ENCODE measurements at places on chromosomes 2 and 18.
A peak's percentile ranks its signal among the peaks of the same experiment; 100 is the strongest.

- no peak for DNase-seq
Measured at GRCh38 chr2:172329416-172329773, 98.0 kb upstream of the ITGA6 start.

DNA sequence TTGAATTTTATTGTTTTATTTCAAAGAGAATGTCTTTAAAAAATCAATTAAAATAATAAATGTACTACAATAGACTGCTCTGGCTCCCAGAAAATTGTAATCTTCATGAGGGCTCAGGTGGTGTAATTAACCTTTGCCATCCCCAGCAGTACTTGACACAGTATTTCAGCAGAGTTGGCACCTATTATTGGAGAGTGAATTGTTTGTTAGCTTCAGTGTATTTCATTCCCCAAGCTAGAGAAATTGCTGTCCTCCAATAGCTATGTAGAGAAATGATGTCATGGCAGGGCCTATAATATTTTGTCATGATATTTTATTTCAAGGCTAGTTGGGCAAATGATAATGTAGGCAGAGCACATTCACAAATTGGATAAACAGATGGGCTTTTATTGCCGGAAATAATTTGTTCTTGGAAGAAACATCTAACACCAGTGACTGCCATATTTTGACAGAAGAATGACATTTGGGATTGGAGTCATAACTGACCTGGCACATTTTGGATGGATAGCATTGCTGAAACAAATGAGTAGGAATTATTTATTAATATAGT, 712.0 kb upstream of the NXPH2 start:
- DNase-seq: no peak

GRCh38 chr2:143575340-143575739, 446.1 kb downstream of the ARHGAP15 start:
- DNase-seq: no peak

- DNase-seq: no peak
Measured at GRCh38 chr2:117763804-117764203, 50.7 kb upstream of the DDX18 start.

DNA sequence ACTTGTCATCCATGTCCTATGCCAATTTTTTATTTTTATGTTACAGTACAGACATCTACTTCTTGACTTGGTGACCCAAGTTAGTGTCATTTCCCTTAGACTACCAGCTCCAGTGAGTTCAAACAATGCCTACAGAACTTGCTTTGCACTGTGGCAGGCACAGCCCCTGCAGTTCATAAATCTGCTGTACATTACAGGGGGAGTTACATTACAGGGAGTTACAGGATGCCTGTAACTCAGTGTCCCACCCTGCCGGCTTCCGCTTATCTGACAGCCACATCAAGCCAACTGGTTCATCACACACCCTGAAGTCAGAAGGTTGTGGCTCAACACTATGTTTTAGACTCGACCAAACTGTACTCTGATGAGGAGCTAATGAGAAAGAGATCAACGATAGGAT, 7.8 kb upstream of the NPAS2 start:
- DNase-seq: no peak

DNA sequence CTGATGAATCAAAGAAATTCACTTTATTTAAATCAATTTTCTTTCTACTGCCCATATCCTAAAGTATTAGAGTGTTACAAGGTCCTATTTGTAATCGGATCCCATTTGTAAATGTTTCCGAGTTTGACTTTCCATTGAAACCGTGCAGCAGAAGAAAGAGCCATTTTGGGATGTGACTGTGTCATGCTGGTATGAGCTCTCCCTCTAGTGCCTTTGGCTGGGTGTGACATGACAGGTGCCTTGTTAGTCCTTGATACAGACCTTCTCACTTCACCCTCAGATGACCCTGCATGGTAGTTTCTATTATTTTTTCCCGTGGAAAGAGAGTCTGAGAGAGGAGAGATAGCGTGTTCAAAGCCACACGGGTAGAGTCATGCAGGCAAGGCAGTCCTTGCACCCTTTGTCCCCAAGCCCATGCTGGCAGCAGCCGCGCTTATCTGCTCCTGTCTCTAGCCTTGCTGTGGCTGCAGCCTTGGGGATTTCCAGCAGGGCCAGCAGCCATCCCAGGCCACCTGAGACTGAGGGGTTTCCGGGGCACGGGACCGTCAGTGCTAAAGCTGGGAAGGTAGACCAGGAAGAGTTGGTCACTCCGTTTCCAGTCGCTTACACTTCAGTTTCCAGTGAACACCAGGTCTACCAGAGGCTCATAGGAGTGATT, 21.4 kb downstream of the CHMP1B start:
- DNase-seq: no peak

- DNase-seq: no peak
Measured at GRCh38 chr2:23636426-23636825, 251.4 kb downstream of the KLHL29 start.

GRCh38 chr2:28135324-28135723, 244.8 kb downstream of the BABAM2 start:
- DNase-seq: no peak

GRCh38 chr2:206531996-206532543, 88.7 kb downstream of the ADAM23 start:
- no peak for DNase-seq

DNA sequence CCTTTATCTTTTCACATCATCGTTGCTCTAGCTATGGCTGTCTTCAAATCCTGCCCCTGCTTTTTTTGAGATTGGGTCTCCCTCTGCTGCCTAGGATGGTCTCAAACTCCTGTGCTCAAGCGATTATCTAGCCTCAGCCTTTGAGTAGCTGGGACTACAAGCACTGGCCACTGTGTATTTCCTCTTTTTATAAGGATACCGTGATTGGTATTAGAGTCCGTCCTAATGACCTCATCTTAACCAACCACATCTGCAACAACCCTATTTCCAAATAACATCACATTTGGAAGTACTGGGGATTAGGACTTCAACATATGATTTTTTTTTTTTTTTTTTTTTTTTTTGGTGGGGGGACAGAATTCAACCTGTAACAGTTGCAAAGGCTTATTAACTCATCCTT, 9.1 kb downstream of the RESP18 start:
- DNase-seq: no peak

DNA sequence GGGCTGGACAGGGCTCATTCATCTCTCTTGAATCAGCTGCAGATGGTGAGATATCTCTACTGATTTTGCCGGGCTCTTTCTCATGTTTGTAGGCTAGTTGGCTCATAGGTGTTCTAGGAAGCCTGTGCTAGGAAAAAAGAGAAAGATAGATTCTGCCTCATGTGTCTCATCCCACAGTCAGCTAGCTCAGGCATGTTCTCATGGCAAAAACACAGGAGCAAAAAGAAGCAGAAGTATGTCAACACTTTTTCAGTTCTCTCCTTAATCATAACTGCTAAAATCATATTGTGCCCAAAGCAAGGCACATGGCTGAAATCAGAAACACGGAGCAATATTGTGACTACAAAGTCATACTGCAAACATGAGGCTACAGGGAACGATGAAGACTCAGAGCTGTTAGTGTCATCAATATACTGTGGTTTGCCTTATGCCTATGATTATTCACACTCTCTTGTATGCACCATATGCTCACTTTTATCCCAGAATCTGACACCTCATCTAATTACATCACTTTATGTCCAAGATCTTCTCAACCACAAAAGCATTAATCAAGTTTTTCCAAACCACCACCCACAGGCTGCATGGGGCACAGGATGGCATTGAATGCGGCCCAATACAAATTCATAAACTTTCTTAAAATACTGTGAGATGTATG, 571.9 kb upstream of the CNTNAP5 start:
- no peak for DNase-seq

DNA sequence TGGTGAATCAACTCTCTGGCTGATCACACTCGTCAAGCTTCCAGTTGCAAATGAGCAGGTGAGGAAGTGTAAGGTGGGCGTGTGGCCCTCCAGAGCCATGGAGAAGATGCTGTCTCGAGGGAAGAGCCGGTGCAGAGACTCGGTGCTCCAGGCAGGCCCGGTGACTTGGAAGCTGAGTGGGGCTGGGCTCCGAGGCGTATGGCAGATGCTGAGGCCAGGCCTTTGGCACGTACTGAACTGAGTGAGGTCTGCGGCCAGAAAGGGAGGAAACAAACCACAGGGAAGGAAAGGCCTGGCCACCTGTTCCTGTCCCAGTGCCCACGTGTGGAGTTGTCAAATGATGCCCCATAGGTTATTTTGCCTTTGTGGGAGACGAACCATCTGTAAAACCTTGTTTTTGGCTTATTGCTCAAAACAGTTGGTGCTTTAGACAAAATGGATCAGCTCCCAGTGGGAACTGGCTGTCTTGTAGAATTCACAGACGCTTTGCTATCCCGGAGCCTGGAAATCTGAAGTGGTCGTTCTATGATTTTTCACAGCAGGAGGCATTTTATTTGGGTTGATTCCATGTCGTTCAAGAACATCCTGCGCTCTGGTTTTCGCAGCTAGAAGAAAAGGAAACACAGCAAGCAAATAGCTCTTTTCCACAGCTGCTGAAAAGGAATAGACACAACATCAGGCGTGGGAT, 117.5 kb upstream of the TMEM18 start:
- peak; percentile 80 for DNase-seq

- peak; percentile 58 for DNase-seq
Measured at GRCh38 chr18:46481048-46481846, 175.8 kb downstream of the LOXHD1 start.

GRCh38 chr2:37349231-37349860, 4.9 kb downstream of the QPCT start:
- DNase-seq: no peak

GRCh38 chr2:148528356-148529064, 116.0 kb upstream of the EPC2 start:
- DNase-seq: no peak

DNA sequence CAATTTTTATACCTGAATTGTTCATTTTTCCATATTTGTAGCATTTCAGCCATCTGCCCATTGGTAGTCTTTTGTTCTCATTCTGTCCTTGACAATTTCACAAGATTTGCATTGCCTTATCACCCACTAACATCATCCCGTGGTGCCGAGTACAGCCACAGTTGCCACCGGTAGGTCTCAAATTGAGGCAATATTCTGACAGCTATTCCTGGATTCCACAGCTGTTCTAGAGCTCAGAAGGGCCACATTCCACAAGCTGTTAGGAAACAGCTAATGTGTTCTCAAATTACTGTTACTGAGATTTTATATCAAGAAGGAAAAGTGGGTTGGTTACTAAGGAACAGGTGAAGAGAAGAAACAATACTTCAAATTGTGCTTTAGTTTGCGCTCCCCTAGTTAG, 178.8 kb downstream of the RPRM start:
- no peak for DNase-seq

All from cerebellar nuclear complex (tissue), 1 donor.